ENCODE measurements at places on chromosomes 11 and 22. TPM values are rescaled to one million over a fixed set of nuclear protein-coding genes. Genes with fewer than 3 reads are reported as not detected.

DNA sequence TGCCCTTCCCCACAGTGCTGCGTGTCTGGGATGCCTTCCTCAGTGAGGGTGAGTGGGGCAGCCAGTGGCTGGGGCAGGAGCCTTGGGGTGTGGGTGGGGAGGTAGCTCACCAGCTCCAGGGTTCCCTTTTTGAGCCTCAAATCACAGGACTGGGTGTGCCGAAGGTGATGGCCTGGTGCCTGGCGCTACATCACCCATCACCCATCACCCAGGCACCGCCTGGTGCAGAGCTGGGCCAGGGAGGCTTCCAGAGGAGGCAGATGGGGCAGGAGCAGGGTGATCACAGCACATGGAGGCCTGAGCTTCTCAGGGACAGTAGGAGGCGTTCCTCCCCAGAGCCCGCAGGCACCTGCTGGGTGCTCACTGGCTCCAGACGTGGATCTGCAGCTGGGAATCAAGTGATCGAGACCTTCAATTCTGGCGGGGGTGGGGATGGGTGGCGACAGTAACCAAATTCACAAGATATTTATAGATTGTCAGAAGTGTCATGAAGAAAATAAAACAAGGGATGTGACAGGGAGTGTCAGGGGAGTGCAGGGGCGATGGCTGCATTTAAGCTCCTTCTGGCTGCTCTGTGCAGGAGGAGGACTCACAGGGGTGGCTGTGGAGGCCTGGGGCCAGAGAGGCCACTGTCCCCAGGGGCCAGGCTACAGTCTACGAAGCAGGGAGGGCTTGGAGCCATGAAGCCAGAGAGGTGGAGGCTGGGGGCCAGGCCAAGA is 3.2 kb downstream of the TBC1D10C start:
- DNase-seq: no peak

DNA sequence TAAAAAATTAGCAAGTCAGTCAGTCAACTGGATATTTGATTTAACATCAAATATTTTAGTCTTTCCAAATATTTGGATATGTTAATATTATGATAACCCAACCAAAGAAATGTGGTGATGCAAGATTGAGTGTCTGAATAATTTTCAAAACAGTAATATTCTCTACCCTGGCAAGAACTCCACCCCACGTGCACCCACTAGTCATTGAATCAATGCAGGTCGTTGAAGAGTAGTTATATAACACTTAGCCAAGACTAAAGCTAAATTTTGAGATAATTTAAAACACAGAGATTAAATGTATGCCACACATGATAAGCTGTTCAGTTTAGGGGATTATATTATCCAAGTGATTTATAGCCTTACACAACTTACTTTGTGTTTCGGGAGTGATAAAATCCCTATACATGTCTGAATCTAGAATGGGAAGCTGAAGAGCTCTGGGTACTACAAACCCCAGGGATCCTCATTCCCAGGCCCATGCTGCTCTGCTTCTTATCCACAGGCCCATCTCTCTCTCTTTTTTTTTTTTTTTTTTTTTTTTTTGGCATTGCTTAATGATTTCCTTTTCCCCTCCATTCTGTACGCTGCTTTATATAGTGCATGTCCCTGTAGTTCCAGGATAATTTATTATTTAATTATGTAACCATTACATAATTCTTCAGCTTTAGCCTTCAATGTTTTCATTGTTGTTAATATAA is 392.9 kb downstream of the NTM start:
- peak; percentile 77 for DNase-seq

Gene CRYBB3
- not detected for total RNA-seq

Gene OR56A1
- total RNA-seq: not detected

Gene TSSK2
- not detected for total RNA-seq

Gene NRIP3
- total RNA-seq: 1.1 TPM

Gene OR4A16
- total RNA-seq: not detected

DNA sequence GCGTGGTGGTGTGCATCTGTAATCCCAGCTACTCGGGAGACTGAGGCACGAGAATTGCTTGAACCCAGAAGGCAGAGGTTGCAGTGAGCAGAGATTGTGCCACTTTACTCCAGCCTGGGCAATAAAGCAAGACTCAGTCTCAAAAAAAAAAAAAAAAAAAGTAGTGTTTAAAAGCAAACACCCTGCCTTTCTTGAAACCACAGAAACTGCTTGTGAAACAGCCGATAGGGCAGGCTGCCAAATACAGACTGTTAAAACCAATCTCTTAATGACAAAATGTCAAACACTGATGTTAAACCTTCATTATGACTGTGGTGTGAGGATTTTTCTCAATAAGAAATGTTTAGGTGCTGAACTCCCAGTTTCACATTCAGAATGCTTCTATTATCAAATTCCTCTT is 27.3 kb downstream of the MARK2 start:
- DNase-seq: no peak

GRCh38 chr11:68312780-68313573 is 586 bp downstream of the LRP5 start:
- DNase-seq: no peak

DNA sequence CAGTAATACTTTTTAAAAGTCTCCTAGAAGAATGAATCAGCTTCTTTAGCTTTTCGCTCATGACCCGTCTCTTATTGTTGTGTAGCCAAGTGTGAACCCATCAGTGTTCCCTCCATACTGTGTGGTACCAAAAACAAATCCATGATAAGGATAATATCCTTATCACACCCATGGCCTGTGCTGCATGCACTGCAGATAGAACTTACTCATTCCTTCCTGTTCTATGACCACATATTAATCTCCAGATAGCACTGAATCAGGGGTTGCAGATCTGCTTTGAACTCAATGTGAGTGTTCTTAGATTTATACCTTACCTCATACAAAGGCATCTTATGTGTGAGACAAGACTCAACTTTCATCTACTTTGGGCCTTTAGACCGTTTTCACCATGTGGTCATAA is 373.4 kb downstream of the JRKL start:
- no peak for DNase-seq

GRCh38 chr11:30489511-30489910 is 96.6 kb downstream of the MPPED2 start:
- no peak for DNase-seq

Gene RASSF10
- not detected for total RNA-seq

DNA sequence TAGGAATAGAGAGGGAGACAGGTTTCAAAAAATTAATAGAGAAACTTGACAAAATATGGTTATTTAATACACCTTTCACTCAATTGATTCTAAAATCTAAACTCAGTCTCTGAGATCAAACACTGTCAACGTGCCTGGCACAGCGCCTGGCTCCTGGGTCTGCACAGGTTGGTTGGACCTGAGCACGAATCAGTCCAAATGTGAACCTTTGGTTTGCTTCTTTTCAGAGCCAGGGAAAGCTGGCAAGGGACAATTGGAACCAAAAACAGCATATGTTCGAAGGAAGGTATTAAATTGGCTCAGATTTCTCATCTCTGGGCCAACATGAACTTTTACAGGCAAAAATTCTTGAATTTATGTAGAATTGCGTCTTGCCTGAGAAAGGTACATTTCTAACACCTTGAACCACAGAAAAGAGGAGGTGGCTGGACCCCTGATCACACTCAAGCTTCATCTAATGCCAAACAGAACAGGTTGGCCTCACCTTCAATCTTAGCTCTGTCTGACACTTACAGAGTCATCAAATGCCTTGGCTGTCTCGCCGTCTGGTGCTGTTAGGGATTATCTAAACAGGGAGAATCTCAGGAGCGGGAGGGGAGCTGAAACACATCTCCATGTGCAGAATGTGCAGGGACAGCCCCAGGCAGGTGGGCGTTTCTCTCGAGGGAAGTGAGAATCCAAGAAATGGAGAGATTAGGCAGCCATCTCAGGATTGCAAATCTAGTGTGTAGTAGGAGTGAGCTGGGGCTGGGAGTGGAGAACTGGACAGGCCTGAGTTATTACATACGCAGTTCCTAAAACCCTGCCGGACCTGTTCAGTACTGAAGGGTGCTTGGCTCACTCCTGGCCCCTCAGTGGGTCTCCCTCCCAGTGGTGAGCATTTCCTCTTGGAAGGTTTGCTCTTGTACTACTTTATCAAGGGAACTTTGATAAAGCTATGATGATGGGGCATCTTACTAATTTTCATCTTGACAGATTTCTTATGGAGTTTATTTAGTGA is 442.2 kb upstream of the B3GAT1 start:
- peak; percentile 94 for DNase-seq

Gene ALX4
- 34.2 TPM for total RNA-seq

DNA sequence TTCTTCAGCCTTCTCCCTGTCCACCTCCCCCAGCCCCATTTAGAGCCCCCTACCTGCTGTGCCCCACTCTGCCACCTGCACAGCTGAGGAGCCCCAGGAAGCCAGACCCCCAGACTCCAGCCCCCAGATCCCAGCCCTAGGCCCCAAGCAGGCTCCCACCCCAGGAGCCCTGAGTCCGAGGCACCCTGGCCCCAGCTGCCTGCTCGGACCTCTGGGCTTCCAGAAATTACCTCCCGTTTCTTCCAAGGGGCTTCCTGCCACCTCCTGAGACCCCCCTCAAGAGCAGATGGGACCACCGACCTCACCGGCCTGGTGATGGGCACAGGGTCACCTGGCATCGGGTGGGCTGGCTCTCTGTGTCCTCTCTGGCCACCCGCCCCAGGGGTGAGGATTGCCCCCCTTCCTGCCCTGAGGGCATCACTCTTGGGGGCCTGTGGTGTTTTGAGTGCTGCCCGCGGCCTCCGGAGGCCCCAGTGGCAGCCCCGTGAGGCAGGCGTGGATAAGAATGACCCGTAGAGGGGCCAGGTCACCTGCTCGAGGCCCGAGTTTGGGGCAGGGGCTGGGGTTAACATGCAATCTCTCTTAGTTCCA is 18.3 kb upstream of the TALDO1 start:
- no peak for DNase-seq

GRCh38 chr11:25961539-25961938 is 370.4 kb upstream of the ANO3 start:
- peak; percentile 8 for DNase-seq

Gene PGA5
- total RNA-seq: not detected

Gene OAF
- 13.8 TPM for total RNA-seq

- DNase-seq: no peak
These were observed 846 bp upstream of the UNC93B1 start for GRCh38 chr11:68004551-68005335.

Gene USP2
- total RNA-seq: 1.8 TPM

- DNase-seq: peak; percentile 77
These were observed at the start of gene SLC1A2 for GRCh38 chr11:35419184-35419829. TSS of gene SLC1A2 (minus strand) at chr11:35419558. CDS start at chr11:35418966, 592 bp downstream.

GRCh38 chr11:69560141-69560790 is 78.8 kb downstream of the LINC01488 start:
- no peak for DNase-seq

DNA sequence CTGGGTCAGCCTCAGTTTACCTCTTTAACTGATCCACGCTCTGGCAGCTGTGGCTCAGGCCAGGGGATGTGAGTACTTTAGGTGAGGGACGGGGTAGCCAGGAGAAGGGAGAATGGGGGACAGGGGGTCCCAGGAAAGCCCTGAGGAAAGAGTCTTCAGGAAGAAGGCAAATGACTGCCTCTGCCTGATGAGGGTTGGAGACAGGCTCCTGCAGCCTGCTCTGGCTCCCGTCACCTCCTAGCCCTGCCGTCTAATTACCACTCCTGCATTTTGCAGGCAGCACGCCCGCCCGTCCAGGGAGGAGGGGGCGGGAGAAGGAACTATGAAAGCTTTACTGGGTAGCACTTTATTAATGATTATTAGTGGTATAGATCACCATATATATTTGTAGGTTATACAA is 116.6 kb downstream of the CEP164 start:
- no peak for DNase-seq

Gene DCUN1D5
- 136 TPM for total RNA-seq

GRCh38 chr11:120288021-120288420 is 37.1 kb upstream of the TLCD5 start:
- DNase-seq: no peak

DNA sequence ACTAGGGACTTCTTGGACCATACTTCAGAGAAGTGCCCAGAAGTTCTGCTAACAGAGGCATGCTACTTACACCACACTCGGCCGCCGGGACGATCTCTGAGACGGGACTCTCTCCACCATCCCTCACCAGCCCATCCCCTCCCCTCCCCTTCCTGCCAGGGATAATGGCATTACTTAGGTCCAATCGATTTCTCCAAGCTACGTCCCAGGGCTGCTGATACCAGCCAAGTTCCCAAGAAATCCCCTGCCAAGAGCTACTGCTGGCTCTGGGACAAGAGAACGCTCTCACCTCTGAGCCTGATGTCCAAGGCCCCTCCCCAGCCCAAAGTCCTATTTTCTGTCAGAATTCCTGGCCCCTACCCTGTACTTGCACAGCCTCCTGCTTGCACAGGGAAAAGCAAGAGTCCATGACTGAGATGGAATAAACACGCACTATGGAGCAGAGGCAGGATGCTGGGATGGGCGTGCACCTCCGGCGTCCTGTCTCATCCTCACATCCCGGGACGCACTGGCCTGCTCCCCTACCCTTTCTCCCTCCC is 42.7 kb downstream of the GDPD5 start:
- peak; percentile 25 for DNase-seq

Gene DGCR6
- 0.98 TPM for total RNA-seq

Gene HPX
- not detected for total RNA-seq

Gene SLC22A9
- total RNA-seq: not detected

GRCh38 chr11:59427068-59427382 is 812 bp upstream of the OR5A2 start:
- no peak for DNase-seq

Gene ZPR1
- 42.7 TPM for total RNA-seq

- DNase-seq: peak; percentile 58
These were observed 18.0 kb upstream of the BID start for GRCh38 chr22:17792299-17792698.

- DNase-seq: no peak
These were observed 23.5 kb downstream of the TBRG1 start for GRCh38 chr11:124646148-124646547.

Gene FJX1
- total RNA-seq: 36.5 TPM

Gene GAL
- total RNA-seq: not detected

Gene IL10RA
- not detected for total RNA-seq

- no peak for DNase-seq
These were observed 68.1 kb downstream of the ALX4 start for GRCh38 chr11:44241851-44242250.

Gene WNT7B
- total RNA-seq: not detected

Measured in G401 (cell line).